ENCODE measurements at places on chromosomes 12 and 14. TPM values are rescaled to one million over a fixed set of nuclear protein-coding genes. Genes with fewer than 3 reads are reported as not detected.

ACSS3 gene
- total RNA-seq = 27.5 TPM

TMEM179 gene
- total RNA-seq = 11.9 TPM

GLIPR1L1 gene
- 1.3 TPM for total RNA-seq

SERPINA10 gene
- total RNA-seq = not detected

RPL10L gene
- total RNA-seq = not detected

HCAR2 gene
- total RNA-seq = not detected

FAM181A gene
- total RNA-seq = not detected

ACSM4 gene
- total RNA-seq = 13.9 TPM

CELA1 gene
- total RNA-seq = not detected

OR6C2 gene
- not detected for total RNA-seq

AMDHD1 gene
- total RNA-seq = 0.72 TPM

ALDH2 gene
- 76.6 TPM for total RNA-seq

E2F7 gene
- 18.0 TPM for total RNA-seq

ITGB7 gene
- 1.6 TPM for total RNA-seq

CLEC4D gene
- total RNA-seq = 0.70 TPM

ANO2 gene
- 6.8 TPM for total RNA-seq

ATF7 gene
- 31.3 TPM for total RNA-seq

TUNAR gene
- total RNA-seq = 30.0 TPM

HOXC9 gene
- total RNA-seq = not detected

ARHGDIB gene
- 0.50 TPM for total RNA-seq

TSPAN19 gene
- total RNA-seq = not detected

C3AR1 gene
- total RNA-seq = not detected

NINJ2 gene
- 6.2 TPM for total RNA-seq

PRR4 gene
- total RNA-seq = 1.2 TPM

GPR84 gene
- 0.20 TPM for total RNA-seq

PPP4R4 gene
- total RNA-seq = 2.6 TPM

PDZRN4 gene
- total RNA-seq = 2.0 TPM

P2RX2 gene
- total RNA-seq = 2.8 TPM

Data from endodermal cell (in vitro differentiated cells).